Large intestine (tissue), 12 donors: ENCODE measurements at places on chromosomes 16 and 17. TPM values are rescaled to one million over a fixed set of nuclear protein-coding genes. Genes with fewer than 3 reads are reported as not detected.
A peak's percentile ranks its signal among the peaks of the same experiment; 100 is the strongest.

GRCh38 chr17:73750975-73751374 lies 106.7 kb upstream of the SDK2 start:
- peak; percentile 68 for DNase-seq

DNA sequence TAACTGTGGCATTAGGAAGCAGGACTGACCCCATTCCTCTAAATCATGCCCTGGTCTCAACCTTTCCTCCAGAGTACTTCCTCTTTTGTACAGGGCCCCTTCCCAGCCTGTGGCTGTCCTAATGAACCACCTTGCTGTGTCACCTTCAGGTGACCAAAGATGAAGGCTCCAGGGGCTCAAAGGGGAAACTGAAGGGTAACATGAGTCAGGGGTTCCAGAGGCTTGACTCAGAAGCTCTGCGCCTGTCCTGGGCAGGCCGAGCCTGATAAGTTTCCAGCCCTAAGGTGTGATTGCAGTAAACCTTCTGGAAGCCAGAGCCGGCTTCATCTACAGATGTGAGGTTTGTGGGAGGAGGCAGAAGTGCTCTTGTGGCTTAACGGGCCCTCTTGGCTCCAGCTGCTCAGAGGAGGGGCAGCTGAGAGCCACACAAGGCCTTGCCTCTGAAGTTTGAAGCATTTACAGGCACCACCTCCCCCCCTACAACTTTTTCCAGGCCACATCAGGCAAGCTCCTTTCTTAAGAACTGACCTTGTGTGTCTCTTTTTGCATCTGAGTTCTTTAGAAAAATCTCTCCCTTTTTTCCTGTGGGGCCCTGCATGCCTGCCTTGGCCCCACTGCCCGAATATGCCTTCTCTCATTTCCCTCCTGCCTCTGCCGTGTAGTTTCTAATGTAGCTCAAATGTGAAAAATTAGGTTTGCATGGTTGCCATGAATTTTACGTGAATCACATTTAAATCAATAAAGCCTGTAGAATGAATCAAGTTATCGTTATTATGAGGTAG lies 149.9 kb downstream of the CLEC16A start:
- peak; percentile 24 for DNase-seq

GRCh38 chr16:24890746-24891145 lies 45.0 kb downstream of the SLC5A11 start:
- DNase-seq: no peak

DNA sequence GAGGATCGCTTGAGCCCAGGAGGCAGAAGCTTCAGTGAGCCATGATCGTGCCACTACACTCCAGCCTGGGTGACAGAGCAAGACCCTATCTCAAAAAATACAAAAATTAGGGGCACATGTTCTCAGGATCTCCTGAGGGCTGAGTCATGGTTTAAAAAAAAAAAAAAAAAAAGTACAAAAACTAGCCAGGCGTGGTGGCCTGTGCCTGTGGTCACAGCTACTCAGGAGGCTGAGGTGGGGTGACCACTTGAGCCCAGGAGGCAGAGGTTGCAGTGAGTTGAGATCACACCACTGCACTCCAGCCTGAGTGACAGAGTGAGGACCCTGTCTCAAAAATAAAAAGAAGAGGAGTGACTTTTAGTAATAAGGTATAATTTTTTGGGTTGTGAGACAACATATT lies 16.9 kb downstream of the BLMH start:
- no peak for DNase-seq

Gene NPW
- 4.4 TPM for polyA plus RNA-seq

Gene ALOXE3
- 0.01 TPM for polyA plus RNA-seq

Gene HSPB9
- 0.40 TPM for polyA plus RNA-seq
